ENCODE measurements at places on chromosomes 6 and 20.

- no peak for DNase-seq
These were observed 117.4 kb downstream of the TTLL2 start for GRCh38 chr6:167442245-167442644.

DNA sequence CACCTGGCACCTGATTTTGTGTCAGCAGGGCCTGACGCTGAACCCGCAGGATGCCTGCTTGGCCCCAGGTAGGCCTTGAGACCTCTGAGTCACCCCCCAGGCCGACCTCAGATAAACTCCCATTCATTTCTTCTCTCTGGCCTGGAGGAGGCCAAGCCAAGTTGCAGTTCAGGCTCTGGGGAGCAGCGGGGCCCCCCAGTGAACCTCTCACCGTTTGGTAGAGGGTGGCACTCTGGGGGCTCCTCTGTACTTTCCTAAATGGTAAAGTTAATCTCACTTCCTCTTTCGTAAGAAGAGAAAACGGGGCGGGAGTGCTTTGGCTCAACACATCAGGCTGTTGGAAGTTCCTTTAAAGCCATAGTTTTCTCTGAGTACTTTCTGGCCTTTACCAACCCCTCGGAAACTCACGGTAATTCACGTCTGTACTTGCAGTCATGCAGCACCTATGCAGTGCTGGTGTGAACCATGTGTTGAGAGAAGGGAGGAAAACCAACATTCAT, 2.8 kb downstream of the SIRPA start:
- DNase-seq = no peak

- no peak for DNase-seq
These were observed 95.9 kb upstream of the PLEKHG1 start for GRCh38 chr6:150503586-150504339.

- peak; percentile 4 for DNase-seq
These were observed 6.5 kb downstream of the BMP5 start for GRCh38 chr6:55868771-55869479.

GRCh38 chr20:45070932-45071632, 29.8 kb downstream of the KCNS1 start:
- peak; percentile 48 for DNase-seq

- DNase-seq = peak; percentile 39
These were observed 264.3 kb upstream of the PLN start for GRCh38 chr6:118283766-118284165.
